ENCODE measurements at places on chromosomes 13 and 19.

DNA sequence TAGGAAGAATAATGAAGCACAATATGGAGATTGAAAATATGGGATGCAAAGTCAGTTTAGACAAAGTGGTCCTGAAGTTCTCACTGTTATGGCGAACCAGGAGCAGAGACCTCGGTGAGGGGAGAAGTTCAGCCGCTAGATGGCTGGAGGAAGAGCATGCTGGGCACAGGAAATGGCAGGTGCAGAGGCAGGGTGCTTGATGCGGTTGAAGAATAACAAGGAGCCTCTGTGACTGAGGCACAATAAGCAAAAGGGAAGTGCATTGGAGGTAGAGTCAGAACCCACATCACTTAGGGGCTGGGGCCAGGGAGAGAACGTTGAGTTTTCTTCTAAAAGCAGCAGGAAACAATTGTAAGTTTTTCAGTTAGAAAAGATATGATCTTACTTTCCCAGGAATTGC, 1725.2 kb downstream of the EFNB2 start:
- no peaks in the 10 kb centered on the region for H3K36me3 ChIP-seq
- H3K4me1 ChIP-seq: peaks cover 10% of the 10 kb centered on the region
- H3K27ac ChIP-seq: no peak overlapping the region
- no peak for DNase-seq
- no peak overlapping the region for H3K4me3 ChIP-seq

- H3K4me1 ChIP-seq: peaks cover 33% of the 10 kb centered on the region
- peaks cover 70% of the 10 kb centered on the region for H3K27me3 ChIP-seq
- H3K36me3 ChIP-seq: peaks cover 12% of the 10 kb centered on the region
- no peak overlapping the region for H3K27ac ChIP-seq
- no peak for DNase-seq
Measured at GRCh38 chr13:99985241-99985874, 3.8 kb downstream of the ZIC2 start.

DNA sequence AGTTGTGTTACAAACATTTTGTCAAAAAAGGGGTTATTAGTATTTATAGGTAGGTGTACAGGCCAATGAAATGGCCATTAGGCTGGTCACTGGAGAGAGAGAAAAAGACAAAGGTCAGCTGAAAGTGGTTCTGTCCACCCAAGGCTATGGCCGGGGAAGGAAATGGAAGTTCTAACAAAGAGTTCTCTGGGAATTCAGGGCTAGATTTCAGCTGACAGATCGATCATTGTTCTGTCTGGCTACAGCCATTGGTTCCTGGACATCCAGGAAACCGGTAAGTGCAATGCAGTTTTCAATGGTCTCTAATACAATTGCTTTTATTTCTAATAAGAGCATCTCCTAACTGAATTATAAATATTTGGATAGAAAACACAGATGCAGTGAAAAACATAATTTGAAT, 42.5 kb downstream of the MBNL2 start:
- no peak overlapping the region for H3K27ac ChIP-seq
- peaks cover 8% of the 10 kb centered on the region for H3K36me3 ChIP-seq
- H3K4me1 ChIP-seq: peaks cover 47% of the 10 kb centered on the region
- H3K27me3 ChIP-seq: no peaks in the 10 kb centered on the region

GRCh38 chr19:55216461-55217198, 7.3 kb upstream of the PTPRH start:
- peaks cover 18% of the 10 kb centered on the region for H3K36me3 ChIP-seq
- peaks cover 21% of the 10 kb centered on the region for H3K27me3 ChIP-seq
- H3K4me1 ChIP-seq: peaks cover 16% of the 10 kb centered on the region
- H3K27ac ChIP-seq: peak overlapping the region; percentile 60
- peak overlapping the region; percentile 58 for H3K4me3 ChIP-seq

DNA sequence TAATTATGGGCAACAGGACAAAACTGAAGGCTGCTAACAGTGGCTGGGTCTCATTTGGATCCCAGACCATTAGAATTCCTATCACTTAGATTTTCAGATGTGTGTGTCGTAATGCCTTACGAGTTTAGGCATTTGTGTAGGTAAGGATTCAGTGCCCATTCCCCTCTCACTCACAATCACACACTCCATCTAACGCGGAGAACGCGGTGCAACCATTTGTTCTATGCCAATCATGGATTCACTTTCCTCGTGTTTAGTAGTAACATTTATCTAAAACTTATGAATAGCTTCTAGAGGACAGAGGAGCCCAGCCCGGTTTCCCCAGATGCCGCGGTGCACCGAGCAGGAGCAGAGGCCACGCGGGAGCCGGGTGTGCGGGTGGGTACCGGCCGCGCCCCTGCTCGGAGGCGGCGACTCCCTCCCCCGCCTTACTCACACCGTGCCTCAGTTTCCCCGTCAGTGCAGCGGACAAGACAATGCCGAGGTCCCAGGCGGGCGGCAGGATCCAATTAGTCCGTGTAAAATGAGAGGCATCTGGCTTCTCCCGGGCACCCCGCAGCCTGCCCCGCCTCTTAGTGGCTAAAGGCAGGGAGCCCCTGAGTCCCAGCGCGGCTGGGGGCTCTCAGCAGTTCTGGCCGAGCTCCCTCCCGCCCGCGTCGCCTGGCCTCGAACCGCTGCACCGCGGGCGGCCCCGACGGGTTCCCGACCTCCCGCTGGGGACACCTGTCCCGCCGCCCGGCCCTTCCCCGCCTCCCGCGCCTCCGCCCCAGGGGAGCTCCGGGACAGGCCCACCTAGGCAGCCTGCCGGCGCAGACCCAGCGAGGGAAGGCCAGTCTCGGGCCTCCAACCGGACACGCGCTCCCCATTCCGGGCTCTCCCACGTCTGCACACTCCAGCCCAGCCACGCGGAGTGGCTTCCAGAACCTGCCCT, 5.9 kb upstream of the C1QTNF9B start:
- peaks cover 6% of the 10 kb centered on the region for H3K4me1 ChIP-seq
- H3K4me3 ChIP-seq: no peak overlapping the region
- no peak overlapping the region for H3K27ac ChIP-seq
- peaks cover 44% of the 10 kb centered on the region for H3K27me3 ChIP-seq
- no peaks in the 10 kb centered on the region for H3K36me3 ChIP-seq

GRCh38 chr19:10551698-10552301, 8.1 kb downstream of the ATG4D start:
- DNase-seq: peak; percentile 52
- peaks cover 51% of the 10 kb centered on the region for H3K36me3 ChIP-seq
- peaks cover 52% of the 10 kb centered on the region for H3K4me1 ChIP-seq
- no peaks in the 10 kb centered on the region for H3K27me3 ChIP-seq

DNA sequence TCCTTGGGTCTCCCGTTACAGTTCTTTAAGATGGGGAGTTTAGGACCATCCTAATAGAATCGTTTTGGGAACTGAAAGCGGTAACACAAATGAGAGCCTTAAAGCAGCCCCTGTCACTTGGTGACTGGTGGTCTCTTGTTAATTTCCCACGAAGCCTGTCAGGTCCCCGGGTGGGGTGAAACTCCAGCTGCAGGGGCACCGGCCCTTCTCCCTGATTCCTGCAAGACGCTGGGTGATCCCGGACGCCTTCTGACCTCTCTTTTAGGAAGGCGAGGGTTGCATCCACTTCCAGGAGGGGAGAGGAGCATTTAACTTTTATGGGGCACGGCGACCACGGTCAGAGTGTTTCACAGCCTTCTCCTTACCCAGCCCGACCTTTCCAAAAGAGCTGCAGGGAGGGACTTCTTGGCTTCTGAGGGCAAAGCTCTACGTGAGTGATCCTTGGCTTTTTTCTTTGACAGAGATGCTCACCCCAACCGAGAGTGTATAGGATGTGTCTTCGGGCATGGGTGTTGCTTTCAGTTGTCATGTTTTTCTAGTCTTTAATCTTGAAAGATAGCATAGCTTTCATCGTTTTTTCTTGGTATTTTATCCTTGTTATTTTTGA, 688 bp downstream of the ZNF225 start:
- H3K4me3 ChIP-seq: peak overlapping the region; percentile 100
- H3K27me3 ChIP-seq: no peaks in the 10 kb centered on the region
- H3K27ac ChIP-seq: peak overlapping the region; percentile 97
- H3K36me3 ChIP-seq: peaks cover 47% of the 10 kb centered on the region
- DNase-seq: peak; percentile 10
- H3K4me1 ChIP-seq: peaks cover 31% of the 10 kb centered on the region

- no peak for DNase-seq
- no peak overlapping the region for H3K27ac ChIP-seq
- H3K36me3 ChIP-seq: peaks cover 32% of the 10 kb centered on the region
- H3K4me3 ChIP-seq: no peak overlapping the region
- H3K4me1 ChIP-seq: no peaks in the 10 kb centered on the region
Measured at GRCh38 chr13:45004096-45004495, 14.8 kb downstream of the GPALPP1 start.

DNA sequence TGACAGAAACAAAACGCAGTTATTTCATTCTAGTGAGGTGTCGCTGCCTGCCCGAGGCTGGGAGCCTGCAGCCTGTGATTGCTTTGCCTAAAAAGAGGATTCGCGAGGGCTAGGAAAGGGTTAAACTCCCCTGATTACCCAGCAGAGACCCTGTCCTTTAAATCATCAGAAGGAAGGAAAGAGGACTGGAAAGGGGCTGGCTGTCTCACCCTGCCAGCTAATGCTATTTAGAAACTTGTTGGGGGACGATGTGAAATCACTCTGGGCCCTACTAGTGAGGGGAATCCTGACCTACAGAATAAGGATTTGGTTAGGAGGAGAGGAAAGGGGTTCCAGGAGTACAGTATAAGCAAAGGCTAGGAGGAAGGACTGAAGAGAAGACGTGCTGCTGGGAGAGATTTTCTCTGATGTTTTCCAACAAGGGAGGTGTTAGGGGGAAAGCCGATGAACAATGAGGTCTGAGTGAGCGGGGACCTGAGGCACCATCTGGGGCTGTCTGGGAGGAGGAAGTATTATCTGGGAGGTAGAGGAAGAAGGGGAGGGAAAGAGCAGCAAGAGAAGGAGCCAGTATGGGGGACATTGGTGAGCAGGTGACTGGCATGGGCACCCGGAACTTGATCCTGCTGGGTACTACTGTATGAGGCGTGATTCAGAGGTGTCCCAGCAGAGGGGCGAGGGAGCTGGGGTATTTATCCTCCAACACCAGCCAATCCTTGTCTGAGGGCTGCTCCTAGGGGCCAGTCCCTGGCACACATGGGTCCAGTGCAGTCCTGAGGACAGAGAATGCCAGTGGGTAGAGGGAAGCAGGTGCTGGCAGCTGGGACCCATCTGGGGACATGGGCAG, 55.7 kb upstream of the PTPRS start:
- peaks cover 72% of the 10 kb centered on the region for H3K27me3 ChIP-seq
- H3K4me3 ChIP-seq: no peak overlapping the region
- no peak overlapping the region for H3K27ac ChIP-seq
- H3K36me3 ChIP-seq: no peaks in the 10 kb centered on the region
- no peak for DNase-seq

- H3K4me1 ChIP-seq: peaks cover 19% of the 10 kb centered on the region
- no peak overlapping the region for H3K4me3 ChIP-seq
- H3K36me3 ChIP-seq: no peaks in the 10 kb centered on the region
- no peak for DNase-seq
- H3K27ac ChIP-seq: no peak overlapping the region
- H3K27me3 ChIP-seq: peaks cover 9% of the 10 kb centered on the region
Measured at GRCh38 chr19:11324748-11325389, 14.6 kb downstream of the RAB3D start.

DNA sequence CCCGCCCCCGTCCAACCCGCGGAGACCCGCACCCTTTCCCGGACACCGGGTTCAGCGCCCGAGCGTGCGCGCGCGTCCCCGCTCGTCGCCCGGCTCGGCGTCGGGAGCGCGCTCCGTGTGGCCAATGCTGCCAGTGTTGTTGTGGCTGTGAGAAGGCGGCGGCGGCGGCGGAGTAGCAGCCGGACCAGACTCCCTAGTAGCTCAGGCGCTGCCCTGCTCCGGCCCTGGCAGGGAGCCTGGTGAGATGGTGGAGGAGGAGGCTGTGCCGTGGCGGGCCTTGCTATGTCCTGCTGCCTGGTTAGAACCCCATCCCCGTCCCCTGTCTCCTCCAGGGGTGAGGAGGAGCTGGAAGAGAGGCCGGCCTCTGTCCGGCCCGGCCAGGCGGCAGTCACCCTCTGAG, 553.2 kb downstream of the TUBA3C start:
- DNase-seq: no peak
- H3K4me3 ChIP-seq: no peak overlapping the region
- peaks cover 2% of the 10 kb centered on the region for H3K36me3 ChIP-seq
- H3K27me3 ChIP-seq: no peaks in the 10 kb centered on the region
- no peak overlapping the region for H3K27ac ChIP-seq

- peak overlapping the region; percentile 65 for H3K27ac ChIP-seq
- H3K4me3 ChIP-seq: peak overlapping the region; percentile 73
- peaks cover 75% of the 10 kb centered on the region for H3K27me3 ChIP-seq
- peak; percentile 38 for DNase-seq
- peaks cover 5% of the 10 kb centered on the region for H3K36me3 ChIP-seq
- peaks cover 61% of the 10 kb centered on the region for H3K4me1 ChIP-seq
Measured at GRCh38 chr13:50130123-50130946, 115.1 kb downstream of the KCNRG start.

- H3K27me3 ChIP-seq: no peaks in the 10 kb centered on the region
- DNase-seq: no peak
- H3K4me1 ChIP-seq: no peaks in the 10 kb centered on the region
- no peak overlapping the region for H3K4me3 ChIP-seq
- no peak overlapping the region for H3K27ac ChIP-seq
- H3K36me3 ChIP-seq: no peaks in the 10 kb centered on the region
Measured at GRCh38 chr13:79898996-79899395, 418.0 kb downstream of the NDFIP2 start.

- H3K27me3 ChIP-seq: no peaks in the 10 kb centered on the region
- H3K4me1 ChIP-seq: peaks cover 80% of the 10 kb centered on the region
- peak; percentile 57 for DNase-seq
- peak overlapping the region; percentile 100 for H3K27ac ChIP-seq
- peak overlapping the region; percentile 82 for H3K4me3 ChIP-seq
- peaks cover 18% of the 10 kb centered on the region for H3K36me3 ChIP-seq
Measured at GRCh38 chr13:42355092-42355485, 83.1 kb downstream of the AKAP11 start.

GRCh38 chr19:3041761-3042620, 12.9 kb upstream of the TLE2 start:
- no peak for DNase-seq
- H3K4me3 ChIP-seq: no peak overlapping the region
- peaks cover 16% of the 10 kb centered on the region for H3K4me1 ChIP-seq
- H3K27me3 ChIP-seq: no peaks in the 10 kb centered on the region
- H3K36me3 ChIP-seq: no peaks in the 10 kb centered on the region
- peak overlapping the region; percentile 60 for H3K27ac ChIP-seq

DNA sequence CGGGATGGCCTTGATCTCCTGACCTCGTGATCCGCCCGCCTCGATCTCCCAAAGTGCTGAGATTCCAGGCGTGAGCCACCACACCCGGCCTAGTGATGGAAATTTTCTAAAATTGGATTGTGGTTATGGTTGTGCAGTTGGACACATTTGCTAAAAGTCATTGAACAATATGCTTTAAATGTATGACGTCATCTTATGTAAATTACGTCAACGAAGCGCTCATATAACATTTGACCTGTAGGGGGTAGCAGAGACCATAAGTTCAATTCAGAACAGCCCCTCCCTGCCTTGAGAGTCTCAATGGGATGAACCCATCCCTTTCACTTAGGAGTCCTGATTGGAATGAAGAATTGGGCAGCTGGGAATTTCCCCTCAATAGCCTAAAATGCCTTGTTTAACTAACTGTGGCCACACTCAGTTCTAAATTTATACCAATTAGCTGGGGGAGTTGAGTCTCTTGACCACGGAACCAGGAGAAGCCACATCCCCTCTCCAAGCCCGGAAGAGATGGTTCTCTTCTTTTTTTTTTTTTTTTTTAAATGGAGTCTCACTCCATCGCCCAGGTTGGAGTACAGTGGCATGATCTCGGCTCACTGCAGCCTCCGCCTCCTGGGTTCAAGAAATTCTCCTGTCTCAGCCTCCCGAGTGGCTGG, 15.2 kb upstream of the TLE6 start:
- DNase-seq: peak; percentile 31
- no peaks in the 10 kb centered on the region for H3K36me3 ChIP-seq
- no peaks in the 10 kb centered on the region for H3K27me3 ChIP-seq
- peak overlapping the region; percentile 46 for H3K27ac ChIP-seq
- H3K4me1 ChIP-seq: peaks cover 4% of the 10 kb centered on the region
